Stimulated activated CD4-positive, alpha-beta T cell treated with anti-CD3 and anti-CD28 coated beads, Interleukin-1b, Interleukin-23, amount 100 ng/mL, for 1 hour (primary cell): ENCODE measurements at places on chromosomes 4 and X.

GRCh38 chr4:34720571-34720970 lies 1523.7 kb downstream of the ARAP2 start:
- no peak for DNase-seq

GRCh38 chrX:81779701-81780100 lies 577.8 kb downstream of the SH3BGRL start:
- DNase-seq, result no peak

GRCh38 chr4:67702166-67702565 lies 1.2 kb upstream of the UBA6 start:
- DNase-seq, result no peak

GRCh38 chrX:139708067-139708466 lies at the start of gene MCF2:
TSS of gene MCF2 (minus strand) at chrX:139708167. CDS start at chrX:139651744, 56,423 bp downstream.
- no peak for DNase-seq

DNA sequence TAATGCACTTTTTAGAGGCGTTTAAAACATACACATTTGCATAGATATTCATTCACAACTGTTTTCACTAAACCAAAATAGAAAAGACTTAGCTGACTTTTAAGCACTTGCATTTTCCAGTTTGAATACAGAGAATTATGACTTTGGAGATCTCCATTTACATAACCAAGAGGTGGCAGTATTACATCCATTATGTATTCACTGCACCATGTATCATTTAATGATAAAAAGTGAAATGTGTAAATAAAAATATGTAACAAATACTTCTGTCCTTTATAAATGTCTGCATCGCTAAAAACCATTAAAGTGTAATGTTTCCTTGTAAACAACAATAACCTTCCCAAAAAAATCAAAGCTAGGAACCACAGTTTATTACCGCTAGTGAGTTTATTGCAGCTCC lies 413.2 kb downstream of the FGF13 start:
- no peak for DNase-seq

DNA sequence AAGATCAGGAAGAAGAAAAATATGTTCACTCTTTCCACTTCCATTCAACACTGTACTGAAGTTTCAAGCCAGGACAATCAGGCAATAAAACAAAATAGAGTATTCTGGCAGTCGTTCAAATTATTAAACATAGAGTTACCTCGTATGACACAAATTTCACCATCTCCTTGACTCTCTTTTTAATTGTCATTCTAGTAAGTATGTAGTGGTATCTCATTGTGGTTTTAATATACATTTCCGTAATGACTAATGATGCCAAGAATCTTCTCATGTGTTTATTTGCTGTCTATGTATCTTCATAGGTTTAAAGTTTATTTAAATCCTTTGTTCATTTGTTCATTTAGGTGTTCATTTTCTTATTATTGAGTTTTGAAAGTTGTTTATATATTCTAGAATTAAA lies 352.2 kb downstream of the IDS start:
- no peak for DNase-seq

GRCh38 chrX:37509349-37509748 lies 62.1 kb upstream of the LANCL3 start:
- no peak for DNase-seq

GRCh38 chr4:21290562-21290961 lies 590.3 kb downstream of the PACRGL start:
- DNase-seq, result no peak

DNA sequence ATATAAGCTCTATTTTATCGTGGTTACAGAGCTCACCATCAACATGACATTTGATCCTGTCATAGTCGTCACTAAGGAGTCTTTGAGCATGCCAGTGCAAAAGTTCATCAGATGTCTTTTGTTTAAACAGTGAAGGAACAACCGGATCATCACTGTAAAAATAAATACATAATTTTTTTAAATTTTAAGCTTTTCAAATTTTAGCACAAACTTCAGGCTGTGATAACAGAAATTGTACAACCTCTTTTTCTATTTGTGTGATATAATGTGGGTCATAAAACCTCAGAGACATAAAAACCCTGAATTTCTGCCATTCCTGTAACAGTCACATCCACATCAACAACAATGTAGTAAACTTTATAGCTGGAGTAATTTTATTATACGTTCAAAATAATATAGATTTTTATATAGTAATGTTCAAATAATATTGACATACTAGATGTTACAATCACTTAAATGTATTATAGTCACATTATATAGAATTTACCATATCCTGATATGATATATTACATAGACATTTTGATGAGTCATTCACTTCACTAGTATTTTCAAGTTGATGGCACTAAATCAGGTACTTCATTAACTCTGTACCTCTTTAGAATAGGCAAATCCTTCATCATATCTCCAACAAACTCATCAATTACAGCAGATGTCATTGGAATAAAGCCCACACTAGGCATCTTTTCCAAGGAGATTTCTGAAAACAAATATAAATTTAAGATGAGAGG lies 47.7 kb downstream of the DDX60L start:
- DNase-seq, result no peak
